ENCODE measurements at places on chromosomes 13 and 19. TPM values are rescaled to one million over a fixed set of nuclear protein-coding genes. Genes with fewer than 3 reads are reported as not detected.

- DNase-seq = no peak
Observed at GRCh38 chr13:21055016-21055415, 6.4 kb downstream of the LATS2 start.

GRCh38 chr13:45823583-45823982 lies 28.0 kb downstream of the SIAH3 start:
- no peak for DNase-seq

DNA sequence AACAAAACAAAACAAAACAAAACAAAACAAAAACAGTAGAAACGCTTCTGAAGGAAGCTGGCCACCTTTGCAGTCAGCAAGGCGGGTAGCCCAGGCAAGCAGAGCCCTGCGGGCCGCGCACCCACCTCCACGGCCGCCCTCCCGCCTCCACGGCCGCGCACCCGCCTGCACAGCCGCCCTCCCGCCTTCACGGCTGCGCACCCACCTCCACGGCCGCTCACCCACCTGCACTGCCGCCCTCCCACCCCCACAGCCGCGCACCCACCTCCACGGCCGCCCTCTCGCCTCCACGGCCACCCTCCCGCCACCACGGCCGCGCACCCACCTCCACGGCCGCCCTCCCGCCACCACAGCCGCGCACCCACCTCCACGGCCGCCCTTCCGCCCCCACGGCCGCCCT lies 9.0 kb upstream of the TIMM13 start:
- DNase-seq = no peak

GRCh38 chr13:30412346-30412745 lies 9.9 kb upstream of the UBE2L5 start:
- DNase-seq = peak; percentile 25

- DNase-seq = no peak
Observed at GRCh38 chr19:50876456-50876855, 3.2 kb downstream of the KLK2 start.

- DNase-seq = no peak
Observed at GRCh38 chr19:15640904-15641597, 354 bp downstream of the CYP4F3 start.

DNA sequence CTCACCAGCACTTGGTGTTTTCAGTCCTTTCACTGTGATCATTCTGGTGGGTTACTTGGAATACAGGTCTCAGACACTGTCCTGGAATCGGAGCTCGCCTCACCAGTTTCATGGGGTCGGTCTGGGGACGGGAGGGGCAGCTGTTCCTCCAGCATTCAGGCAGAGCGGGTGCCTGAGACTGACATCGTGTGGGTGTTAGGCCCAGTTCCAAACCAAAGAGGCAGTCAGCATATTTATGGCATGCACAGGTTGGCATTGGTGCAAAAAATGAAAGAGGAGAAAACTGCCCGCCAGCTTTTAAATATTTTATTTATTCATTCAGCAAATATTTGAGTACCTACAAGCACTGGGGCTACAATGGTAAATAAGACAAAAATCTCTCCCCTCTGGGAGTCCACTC lies 20.1 kb downstream of the PLEKHF1 start:
- DNase-seq = peak; percentile 81

RNASEH2A gene
- total RNA-seq = 8.3 TPM

GRCh38 chr13:100423375-100423774 lies 165.2 kb downstream of the GGACT start:
- DNase-seq = no peak

- DNase-seq = peak; percentile 89
Observed at GRCh38 chr19:48629599-48630295, 7.4 kb downstream of the DBP start.

CTXN1 gene
- total RNA-seq = 1.5 TPM

DNA sequence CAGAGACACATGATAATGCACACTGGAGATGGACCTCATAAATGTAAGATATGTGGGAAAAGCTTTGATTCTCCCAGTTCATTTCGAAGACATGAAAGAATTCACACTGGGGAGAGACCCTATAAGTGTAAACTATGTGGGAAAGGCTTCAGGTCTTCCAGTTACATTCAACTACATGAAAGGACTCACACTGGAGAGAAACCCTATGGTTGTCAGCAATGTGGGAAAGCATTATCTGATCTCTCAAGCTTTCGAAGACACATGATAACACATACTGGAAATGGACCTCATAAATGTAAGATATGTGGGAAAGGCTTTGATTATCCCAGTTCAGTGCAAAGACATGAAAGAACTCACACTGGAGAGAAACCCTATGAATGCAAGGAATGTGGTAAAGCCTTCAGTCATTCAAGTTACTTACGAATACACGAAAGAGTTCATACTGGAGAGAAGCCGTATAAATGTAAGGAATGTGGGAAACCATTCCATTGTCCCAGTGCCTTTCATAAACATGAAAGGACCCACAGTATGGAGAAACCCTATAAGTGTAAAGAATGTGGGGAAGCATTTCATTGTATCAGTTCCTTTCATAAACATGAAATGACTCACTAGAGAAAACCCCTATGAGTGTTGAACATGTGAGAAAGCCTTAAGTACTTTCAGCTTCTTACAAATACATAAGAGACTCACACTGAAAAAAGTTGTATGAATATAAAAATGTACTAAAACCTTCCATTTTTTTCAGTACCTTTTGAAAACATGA lies 14.7 kb downstream of the ZNF441 start:
- no peak for DNase-seq

ZNF324B gene
- total RNA-seq = 10.5 TPM

DNA sequence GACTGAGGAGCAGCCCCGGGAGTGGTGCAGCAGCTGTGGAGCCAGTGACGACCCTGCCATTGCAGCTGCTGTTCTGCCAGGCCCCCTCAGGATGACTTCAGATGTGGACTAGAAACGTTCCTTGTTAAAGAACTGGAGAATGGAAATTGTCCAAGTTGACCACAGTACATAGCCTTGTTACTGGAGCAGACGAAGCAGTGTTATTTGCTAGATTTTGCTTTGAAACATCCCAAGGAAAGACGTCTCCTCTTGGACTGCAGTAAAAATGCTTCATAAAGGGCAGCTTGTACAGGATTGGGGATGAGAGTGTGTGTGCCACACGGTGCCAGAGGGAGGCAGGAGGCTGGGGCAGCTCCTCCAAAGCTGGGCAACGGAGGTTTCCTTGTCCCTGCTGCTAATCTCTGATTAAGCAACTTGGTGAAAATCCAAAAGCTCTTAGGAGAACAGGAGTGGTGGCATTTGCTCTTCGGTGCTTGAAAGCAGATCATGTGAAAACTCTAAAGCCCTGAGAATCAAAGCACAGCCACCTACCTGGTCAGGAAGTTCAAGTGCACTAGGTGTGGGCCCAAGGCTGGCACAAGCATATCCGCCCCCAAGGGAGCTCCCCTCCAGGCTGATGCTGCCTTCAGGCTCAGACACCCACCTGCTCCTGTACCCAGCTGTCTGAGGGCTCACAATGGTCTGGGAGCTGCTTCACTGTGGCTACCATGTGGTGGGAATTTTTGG lies 34.5 kb downstream of the SHISA2 start:
- no peak for DNase-seq

- DNase-seq = no peak
Observed at GRCh38 chr19:7830272-7830771, 304 bp downstream of the EVI5L start.

CEACAM6 gene
- total RNA-seq = not detected

GRCh38 chr19:32682317-32682716 lies 6.7 kb downstream of the RGS9BP start:
- DNase-seq = no peak

CYP2F1 gene
- total RNA-seq = not detected

IL4I1 gene
- 0.29 TPM for total RNA-seq

GRCh38 chr13:113666329-113666670 lies 719 bp upstream of the GRK1 start:
- peak; percentile 45 for DNase-seq

GRCh38 chr13:41916173-41916954 lies 44.5 kb downstream of the VWA8 start:
- peak; percentile 76 for DNase-seq

- DNase-seq = no peak
Observed at GRCh38 chr13:91247768-91248167, 99.7 kb upstream of the MIR17HG start.

GPATCH1 gene
- 5.6 TPM for total RNA-seq

DNA sequence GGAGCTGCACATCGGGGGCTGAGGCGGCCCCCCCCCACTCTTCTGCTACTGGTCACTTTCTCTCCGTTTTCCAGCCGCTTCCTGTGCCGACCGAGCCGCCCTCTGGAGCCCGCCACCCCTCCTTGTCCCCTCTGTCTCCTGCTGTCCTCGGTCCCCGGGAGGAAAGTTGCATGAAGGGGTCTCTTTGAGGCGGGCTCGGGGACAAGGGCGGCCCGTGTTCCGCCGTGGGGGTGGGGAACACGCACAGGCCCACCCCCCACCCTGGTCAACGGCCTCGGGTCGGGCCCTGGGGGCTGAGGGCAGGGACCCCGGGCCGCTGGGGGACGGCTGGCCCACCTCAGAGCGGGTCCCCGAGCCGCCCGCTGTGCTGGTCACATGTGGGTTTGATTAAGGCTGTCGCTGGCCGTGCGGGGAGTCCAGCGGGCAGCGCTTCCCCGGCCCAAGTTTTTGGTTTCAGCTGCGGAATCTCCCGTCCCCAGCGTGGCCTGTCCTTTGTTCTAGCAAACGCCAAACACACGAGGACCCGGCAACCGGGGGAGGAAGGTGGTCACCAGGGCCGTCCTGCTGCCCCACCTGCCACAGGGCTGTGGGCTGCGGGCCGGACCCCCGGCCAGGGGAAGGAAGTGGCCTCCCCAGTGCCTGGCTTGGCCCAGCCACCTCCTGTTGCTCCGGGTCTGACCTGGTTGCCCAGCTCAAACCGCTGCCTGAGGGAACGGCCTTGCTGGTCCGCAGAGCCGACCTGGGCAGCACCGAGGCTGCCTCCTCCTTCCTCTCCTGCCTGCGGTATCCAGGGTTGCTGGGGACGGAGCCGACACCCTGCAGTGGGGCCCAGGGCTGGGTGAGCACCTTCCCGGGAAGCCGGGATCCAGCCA lies 1.9 kb downstream of the EFNA2 start:
- DNase-seq = peak; percentile 95

All from osteoblast (primary cell).